NCI-H1930 (cell line): ENCODE measurements at places on chromosomes 12 and 14.

DNA sequence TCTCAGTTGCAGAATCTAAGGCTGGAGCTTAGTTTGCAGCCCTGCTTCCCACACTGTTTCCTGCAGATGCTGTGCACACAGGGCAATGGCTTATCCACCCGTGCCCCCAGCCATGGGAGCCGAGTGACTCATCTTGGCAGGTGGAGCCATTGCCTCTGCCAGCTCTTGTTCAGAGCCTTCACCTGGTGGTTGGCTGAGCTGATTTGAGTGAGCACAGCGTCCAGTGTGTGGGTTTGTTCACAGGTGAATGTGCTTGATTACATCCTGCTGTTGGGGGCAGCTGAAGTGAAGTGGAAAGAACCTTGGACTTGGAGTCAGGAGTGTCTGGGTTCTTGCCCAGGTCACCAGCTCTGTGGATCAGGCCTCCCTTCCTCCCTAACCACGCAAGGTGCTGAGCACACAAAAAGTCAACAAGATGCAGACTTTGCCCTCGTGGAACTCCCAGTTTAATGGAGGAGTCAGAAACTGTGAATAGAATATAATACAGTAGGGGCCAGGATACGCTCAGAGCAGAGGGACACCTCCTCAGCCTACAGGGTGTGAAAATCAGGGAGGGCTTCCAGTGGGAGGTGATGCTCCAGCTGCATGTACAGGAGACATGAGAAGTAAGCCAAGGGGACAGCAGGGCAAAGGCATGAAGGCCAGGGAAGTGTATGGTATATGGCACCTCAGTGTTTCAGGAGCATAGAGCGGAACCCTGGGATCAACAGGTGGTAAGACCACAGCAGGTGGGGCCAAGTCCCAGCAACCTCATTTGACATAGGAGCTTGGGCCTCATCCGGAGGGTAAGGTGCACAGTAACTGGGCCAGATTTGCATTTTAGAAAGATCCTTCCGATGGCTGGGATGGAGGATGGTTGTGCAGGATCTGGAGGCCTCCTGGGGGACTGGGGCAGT lies 22.8 kb downstream of the JDP2 start:
- no peak for DNase-seq

GRCh38 chr12:66144791-66145754 lies 14.5 kb upstream of the LLPH start:
- DNase-seq, result no peak

DNA sequence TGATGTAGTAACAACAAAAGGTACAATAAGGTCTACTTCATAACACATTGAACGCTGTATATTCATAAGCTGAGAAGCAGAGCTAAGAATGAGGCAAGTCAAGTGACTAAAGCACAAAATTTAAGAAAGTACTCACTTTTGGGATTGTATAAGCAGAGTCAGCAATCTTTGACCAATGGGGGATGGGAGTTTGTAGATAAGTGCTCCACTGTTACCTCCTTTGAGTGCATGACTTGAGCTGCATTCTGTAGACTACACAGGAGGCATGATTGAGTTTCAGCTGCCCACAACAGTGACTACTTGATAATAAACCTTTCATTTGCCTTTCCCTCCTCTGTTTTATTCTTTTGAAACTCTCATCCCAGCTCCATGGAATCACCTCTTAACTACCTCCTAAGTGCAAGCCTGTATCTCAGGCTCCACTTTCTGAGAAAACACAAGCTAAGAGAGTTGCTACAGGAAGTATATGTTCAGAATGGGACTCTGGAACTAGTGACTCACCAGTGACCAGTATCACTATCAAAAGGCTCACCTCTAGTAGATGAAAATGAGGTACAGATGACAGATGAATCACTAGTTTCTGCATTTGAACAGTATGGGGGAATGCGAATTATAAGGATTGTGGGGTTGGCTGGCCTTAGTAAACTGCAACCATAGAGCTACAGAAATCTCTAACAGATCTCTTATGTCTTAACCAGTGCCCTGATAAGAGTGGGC lies 49.2 kb downstream of the SLC35F4 start:
- DNase-seq, result no peak

GRCh38 chr12:56990648-56991318 lies 15.6 kb downstream of the ZBTB39 start:
- DNase-seq, result no peak

DNA sequence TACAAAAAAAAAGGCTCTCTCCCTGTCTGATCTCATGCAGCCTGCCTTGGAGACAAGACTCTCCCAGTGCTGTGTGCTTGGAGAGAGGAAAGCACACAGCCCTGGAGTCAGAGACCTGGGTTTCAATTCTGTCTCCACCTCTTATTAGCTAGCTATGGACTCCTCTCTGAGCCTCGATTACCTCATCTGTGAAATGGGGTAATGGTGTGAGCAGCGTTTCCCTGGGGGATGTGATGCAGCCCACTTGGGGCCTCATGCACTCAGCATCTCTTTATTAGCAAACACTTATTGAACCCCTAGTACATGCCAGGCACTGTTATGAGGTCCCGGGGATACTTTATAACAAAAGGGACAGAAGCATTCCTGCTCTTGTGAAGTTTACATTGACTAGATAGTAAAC lies 12.5 kb downstream of the SDS start:
- no peak for DNase-seq

DNA sequence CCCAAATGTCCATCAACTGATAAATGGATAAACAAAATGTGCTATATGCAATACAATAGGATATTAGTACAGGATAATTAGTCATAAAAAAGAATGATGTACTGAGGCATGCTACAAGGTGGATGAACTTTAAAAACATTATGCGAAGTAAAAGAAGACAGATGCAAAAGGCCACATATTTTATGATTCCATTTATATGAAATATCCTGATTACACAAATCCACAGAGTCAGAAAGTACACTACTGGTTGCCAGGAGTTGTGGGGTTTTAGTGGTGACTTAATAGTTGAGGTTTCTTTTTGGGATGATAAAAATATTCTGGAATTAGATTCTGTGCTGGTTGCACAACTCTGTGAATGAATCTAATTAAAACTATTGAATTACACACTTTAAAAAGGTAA lies 12.6 kb downstream of the TRIM9 start:
- DNase-seq, result no peak

GRCh38 chr14:61320806-61321384 lies 484 bp upstream of the PRKCH start:
- DNase-seq, result no peak

GRCh38 chr12:6829536-6830220 lies 1.5 kb downstream of the P3H3 start:
- DNase-seq, result peak; percentile 59

GRCh38 chr14:95071649-95072280 lies 85.6 kb downstream of the DICER1 start:
- no peak for DNase-seq
